ENCODE measurements at places on chromosomes 12 and 14.

- DNase-seq: no peak
Measured at GRCh38 chr12:16171348-16171747, 106.1 kb downstream of the SLC15A5 start.

GRCh38 chr14:61609191-61609843 is 86.0 kb upstream of the HIF1A start:
- DNase-seq: no peak

- peak; percentile 65 for DNase-seq
Measured at GRCh38 chr12:109518820-109519665, 41.6 kb downstream of the UBE3B start.

DNA sequence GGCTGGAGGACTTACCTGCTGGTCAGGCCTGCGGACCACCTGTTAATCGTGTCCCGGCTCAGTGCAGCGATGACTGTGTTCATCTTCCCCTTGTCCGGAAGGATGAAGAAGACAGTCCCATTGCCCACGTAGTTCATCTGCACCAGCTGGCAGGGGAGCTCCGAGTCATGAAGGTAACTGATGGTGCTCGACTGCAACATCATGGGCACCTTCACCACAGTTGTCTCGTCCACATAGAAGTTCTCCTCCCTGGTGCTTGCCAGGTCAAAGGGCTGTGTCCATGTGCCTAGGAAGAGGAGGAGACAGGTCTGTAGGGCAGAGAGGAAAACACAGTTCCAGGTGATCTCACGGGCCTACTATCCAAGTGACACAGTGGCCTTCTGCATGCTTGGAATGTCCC is 13.4 kb downstream of the SERPINA6 start:
- no peak for DNase-seq

GRCh38 chr12:69254046-69254445 is 14.7 kb downstream of the CPSF6 start:
- DNase-seq: peak; percentile 53

GRCh38 chr12:82728710-82729109 is 42.0 kb downstream of the TMTC2 start:
- no peak for DNase-seq

DNA sequence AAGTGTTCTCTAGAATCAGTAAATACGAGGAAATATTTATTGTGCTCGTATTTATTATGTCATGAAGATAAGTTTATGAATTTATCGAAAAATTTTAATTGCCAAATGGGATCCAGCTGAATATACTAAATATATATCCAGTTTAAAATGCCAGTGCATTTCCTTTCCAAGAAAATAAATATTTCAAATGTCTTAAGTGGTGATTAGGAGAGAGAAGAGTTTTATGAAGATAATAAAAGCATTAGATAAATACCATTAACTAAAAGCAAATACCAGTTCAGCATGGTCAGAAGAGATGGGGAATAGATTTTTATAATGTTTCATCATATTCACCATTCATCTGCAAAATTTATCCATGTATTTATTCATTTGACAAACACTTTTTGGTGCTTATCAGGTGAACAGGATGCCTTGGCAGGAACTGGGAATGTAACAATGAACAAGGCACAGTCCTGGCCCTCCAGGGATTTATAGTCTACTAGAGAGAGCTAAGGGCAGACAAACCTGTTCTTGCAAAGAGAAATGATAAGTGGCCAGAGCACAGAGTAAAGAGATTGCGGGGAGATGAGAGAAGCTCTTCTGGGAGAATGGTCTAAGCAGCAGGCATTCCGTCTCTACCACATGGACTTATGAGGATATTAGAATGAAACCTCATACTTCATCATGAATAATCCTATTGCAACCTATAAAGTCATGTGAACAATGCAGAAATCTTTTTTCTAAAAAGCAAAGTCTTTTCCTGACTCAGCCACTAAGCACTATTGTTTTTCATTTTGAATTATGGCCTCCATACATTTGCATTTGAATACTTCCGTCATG is 143.7 kb upstream of the ABCD2 start:
- DNase-seq: no peak

DNA sequence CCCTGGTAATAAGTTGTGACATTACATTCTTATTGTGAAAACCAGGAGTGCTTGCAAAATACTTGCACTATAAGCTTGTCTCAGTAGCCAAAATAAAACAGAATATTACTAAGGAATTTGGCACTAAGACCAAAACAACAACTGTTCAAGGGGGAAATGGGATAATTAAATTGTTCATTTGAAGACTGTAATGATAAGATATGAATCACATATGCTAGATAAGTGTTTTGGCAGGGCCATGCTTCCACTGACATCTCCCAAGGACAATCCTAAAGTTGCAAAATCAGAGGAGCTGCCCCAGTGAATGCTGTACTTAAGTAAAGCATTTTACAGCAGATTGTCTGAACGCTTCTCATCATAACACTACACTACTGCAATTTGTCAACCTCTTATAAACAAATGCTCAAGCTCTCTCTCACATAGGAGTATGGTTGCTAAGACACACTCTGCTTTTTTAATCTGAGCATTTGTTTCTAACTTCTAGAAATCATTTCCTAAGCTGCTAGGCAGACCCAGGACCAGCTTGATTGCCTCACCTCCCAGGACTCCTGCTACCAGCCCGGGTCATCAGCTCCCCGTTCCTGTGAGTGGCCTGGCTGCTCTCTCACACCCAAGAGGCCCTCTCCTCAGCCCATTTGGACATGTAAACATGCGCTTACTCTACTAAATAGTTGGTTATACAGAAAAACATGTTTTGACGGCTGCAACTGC is 191.5 kb downstream of the PAX9 start:
- no peak for DNase-seq

DNA sequence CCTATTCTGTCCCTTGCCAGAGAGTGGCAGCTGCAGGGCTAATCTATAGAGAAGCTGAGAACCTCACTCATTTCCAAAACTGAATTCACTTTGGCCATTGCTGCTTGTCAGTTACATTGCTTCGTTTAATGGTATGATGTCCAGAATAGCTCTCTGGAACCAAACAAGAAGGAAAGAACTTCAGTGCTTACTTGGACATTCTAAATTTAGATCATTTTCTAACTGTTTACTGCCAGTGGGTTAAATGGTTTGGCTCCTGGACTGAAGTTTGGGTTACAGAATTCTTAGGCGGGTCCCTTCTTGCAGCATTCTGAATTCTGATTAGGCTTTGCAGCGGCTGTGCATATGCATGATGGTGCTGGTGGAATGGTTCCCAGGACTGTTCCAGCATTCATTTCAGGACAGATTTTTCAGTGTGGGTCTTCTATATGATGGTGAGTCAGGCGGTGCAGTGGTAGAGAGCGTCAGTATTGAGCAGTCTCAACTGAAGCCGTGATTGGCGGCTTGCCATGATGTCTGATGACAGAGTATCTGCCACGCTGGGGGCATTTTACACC is 148.7 kb downstream of the DYRK2 start:
- peak; percentile 11 for DNase-seq
